ENCODE measurements at places on chromosomes 2 and 18.

- no peak for DNase-seq
Observed at GRCh38 chr2:146131785-146132184, 1611.9 kb upstream of the ZEB2 start.

GRCh38 chr2:172834881-172835280 is 99.2 kb downstream of the RAPGEF4 start:
- DNase-seq: no peak

DNA sequence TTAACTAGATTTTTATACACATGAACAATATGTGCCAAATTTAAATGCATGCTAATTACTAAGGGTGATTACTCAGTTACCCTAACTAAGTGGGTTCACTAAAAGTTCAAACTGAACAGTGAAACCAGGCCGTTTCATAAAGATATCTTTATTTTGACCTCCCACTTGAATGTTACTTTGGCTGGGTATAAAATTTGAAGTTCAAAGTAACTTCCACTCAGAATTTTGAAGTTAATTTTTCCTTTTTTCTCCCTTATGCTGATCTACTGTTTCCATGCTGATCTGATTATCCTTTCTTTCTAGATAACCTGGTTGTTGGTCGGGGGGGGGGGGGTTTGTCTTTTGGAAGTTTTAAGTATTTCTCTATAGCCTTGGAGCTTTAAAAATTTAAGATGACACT is 25.5 kb upstream of the MAP4K4 start:
- DNase-seq: no peak

DNA sequence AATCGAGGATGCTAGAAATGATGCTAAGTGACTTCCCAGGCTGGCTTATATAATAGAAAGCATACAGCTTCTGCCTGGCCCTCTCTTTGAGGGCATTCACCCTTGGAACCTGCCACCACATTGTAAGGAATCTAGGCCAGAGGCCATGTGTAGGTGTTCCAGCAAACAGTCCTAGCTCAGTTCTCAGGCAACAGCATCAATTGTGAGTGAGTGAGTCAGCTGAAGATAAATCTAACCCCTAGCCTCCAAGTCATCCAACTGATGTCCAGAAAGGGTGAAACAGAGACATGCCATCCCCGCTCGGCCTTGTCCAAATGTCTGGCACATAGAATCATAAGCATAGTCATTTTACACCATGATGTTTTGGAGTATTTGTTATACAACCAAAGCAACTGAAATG is 324.3 kb upstream of the KLHL14 start:
- no peak for DNase-seq

GRCh38 chr2:207938886-207939285 is 86.4 kb downstream of the PLEKHM3 start:
- no peak for DNase-seq

DNA sequence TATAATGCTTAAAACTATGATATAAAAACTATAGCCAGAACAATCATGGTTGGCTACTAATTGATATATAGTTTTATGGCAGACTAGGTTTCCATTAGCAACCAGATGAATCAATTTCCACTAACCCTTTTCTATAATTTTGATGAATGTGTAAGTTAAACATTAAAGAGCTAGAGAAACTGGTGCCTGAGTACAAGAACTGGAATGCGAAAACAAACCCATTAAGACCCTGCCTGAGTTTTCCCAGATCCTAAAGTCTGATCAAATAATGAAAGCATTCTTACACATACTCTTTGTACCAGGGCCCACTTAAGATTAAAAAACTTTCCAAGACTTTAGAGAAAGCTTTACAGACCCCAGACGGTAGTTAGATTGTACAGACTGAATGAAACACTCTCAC is 21.3 kb downstream of the MRPL19 start:
- no peak for DNase-seq

DNA sequence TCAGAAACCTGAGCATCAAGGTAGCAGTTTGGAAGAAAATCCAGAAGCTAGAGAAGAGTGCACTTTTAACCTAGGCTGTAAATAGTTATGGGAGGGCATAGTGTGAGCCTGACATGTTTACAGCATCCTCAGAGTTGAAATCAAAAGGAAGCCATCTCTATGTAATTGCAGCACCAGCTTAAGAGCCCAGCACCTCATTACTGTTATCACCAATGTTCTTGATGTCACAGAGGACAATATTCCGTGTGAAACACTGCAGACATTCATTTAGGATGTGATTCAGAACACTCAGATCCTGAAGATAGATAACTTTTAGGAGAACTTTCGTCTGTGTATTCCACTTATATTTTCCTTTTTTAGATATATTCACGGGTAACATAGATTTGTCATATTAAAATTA is 48.1 kb downstream of the FBXO36 start:
- no peak for DNase-seq

GRCh38 chr2:176613323-176613987 is 344.2 kb downstream of the MTX2 start:
- no peak for DNase-seq

GRCh38 chr2:167637741-167638140 is 609.7 kb downstream of the STK39 start:
- no peak for DNase-seq

- no peak for DNase-seq
Observed at GRCh38 chr2:188576651-188577050, 285.0 kb downstream of the GULP1 start.

DNA sequence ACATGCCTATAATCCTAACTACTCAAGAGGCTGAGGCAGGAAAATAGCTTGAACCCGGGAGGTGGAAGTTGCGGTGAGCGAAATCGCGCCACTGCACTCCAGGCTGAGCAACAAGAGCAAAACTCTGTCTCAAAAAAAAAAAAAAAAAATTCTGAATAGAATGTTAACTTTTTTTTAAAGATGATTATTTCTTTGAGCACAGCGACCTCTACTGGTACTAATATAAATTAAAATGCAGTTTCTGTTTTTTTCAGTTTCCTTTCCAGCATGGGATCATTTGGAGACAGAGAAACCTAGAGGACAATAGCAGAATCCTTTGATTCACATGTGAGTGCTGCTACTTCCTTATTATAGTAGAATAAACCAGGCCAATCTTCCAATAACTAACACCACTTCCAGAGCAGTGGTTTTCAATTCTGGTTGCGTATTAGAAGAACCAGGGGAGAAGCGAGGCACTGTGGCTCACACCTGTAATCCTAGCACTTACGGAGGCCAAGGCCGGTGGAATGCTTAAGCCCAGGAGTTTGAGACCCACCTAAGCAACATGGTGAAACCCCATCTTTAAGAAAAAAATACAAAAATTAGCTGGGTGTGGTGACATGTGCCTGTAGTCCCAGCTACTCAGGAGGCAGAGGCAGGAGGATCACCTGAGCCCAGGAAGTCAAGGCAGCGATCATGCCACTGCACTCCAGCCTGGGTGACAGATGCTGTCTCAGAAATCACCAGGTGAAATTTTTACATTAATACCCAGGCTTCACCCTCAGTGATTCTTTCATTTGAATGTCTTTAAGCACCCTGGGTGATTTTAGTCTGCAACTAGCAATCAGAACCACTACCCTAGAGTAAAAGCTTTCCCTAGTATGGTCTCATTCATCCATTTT is 10.1 kb downstream of the SRSF7 start:
- DNase-seq: no peak

GRCh38 chr2:12718015-12718671 is 1.4 kb downstream of the TRIB2 start:
- peak; percentile 9 for DNase-seq

DNA sequence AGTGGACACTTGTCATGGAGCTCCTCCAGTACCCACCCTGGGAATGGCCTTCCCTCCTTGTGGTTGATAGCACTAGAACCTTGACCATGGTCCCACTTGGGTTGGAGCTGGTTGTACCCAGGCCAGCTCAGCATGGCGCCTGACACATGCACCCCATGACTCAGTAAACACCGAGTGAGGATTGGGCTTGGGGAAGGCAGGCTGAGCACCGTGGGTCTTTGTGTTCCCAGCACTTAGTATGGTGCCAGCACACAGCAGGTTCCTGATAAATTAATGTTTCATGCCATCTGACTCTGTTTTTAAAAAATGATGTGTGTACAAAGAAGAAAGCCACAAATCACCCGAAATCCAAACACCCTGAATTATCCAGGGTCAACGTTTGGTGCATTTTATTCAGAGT is 69.8 kb downstream of the CIB4 start:
- no peak for DNase-seq

GRCh38 chr18:35005963-35006577 is 35.1 kb upstream of the MAPRE2 start:
- DNase-seq: no peak

- no peak for DNase-seq
Observed at GRCh38 chr2:169260246-169260645, 102.1 kb downstream of the LRP2 start.

DNA sequence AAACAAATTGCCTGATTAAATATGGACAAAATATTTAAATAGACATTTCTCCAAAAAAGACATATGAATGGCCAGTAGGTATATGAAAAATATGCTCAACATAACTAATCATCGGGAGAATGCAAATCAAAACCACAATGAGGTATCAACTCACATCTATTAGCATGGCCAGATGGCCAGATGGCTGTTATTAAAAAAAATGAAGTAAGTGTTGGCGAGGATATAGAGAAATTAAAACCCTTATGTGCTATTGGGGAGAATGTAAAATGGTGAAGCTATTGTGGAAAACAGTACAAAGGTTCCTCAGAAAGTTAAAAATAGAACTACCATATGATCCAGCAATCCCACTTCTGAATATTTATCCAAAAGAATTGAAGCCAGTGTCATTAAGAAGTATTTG is 272.3 kb upstream of the ZNF804A start:
- DNase-seq: no peak

DNA sequence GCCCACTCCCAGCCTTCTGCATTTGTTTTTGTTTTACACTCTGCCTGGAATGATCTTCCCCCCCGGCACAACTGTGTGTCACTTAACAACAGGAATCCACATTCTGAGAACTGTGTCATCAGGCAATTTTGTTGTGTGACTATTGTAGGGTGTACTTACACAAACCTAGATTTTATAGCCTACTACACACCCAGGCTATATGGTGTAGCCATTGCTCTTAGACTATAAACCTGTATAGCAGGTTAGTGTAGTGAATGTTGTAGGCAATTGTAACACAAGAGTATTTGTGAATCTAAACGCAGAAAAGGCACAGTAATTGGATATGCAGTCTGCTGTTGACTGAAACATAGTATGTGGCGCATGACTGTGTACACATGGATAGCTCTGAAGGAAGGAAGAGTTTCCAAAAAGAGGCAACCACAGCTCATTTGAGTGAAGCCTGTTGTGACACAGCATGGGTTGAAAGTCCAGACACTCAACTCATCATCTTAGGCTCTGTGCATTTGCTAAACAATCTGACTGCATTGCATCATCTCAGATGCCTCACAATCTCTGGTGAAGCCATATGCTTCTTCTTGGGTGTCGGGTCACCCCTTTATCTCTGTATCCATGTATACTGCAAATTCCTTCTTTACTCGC is 506.6 kb upstream of the SPHKAP start:
- DNase-seq: no peak

DNA sequence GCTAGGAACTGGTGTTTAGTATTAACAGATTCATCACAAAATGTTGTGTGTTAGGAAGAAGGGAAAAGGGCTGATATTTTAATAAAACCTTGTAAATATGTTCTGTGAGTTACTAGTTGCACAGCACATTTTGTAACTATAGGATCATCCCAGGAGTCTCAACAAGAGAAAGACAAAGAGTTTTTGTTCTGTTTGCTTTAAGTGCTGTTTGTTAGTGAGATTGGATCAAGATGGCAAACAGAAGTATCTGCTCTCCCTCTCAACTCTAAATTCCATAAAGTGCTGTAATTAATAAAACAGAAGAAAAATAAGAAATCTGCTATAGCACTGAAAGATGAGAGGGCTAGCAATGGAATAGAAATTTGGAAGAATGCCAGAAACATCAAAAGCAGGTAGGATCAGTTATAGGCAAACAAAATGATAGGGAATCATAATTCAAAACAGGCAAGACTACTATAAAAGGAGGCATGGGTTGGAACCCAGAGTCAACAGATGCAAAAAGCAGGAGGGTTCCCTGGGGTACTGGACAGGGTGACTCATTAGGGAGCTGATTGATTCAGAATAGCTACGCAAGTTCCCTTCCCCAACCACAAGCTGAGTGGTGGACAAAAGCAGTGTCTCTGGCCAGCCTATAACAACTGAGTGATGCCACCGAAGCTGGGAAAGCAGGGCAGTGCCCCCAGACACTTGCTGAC is 75.8 kb downstream of the DYNC1I2 start:
- no peak for DNase-seq

GRCh38 chr2:40147360-40147759 is 304.5 kb downstream of the SLC8A1 start:
- no peak for DNase-seq

DNA sequence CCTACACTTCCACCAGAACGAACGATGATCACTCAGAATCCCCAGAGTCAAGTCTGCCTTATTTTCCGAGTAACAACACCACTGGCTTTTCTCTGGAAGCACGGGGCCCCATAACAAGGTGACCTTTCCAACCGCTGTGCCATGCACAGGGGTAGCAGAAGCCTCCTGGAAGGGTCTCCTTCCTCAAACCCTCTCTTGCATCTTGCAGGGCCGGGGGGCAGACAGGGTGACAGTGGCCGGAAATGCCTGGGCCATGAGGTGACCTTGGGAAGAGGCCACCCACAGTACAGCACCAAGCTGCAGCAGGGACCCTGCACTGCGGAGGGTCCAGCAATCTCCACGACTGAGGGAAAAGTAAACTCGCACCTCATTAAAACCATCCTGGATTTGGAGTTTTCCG is 108.5 kb downstream of the PXDN start:
- no peak for DNase-seq

- DNase-seq: no peak
Observed at GRCh38 chr2:231186325-231186724, 12.1 kb upstream of the ARMC9 start.

- no peak for DNase-seq
Observed at GRCh38 chr18:56844556-56844955, 193.4 kb downstream of the WDR7 start.

DNA sequence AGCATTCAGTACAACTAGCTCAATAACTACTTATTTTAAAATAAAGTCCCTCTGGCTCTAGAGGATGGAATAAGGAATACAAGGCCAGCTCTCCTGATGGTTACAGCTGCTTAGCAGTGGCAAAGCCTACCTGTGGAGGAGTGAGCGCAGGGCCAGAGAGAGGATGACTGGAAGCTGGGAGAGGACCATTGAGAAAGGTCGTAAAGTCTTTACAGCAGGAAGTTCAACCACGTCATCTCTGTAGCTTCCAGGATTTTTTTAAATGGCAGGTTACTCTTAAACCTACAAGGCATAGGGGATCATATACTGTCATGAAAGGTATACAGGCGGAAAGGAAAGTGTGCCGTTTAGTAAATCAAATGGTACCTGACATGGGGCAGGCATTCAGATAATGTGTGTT is 26.3 kb downstream of the ANXA4 start:
- DNase-seq: no peak

- no peak for DNase-seq
Observed at GRCh38 chr2:162092658-162093556, 18.9 kb upstream of the DPP4 start.

Measured in activated CD8-positive, alpha-beta memory T cell treated with anti-CD3 and anti-CD28 coated beads for 1 hour (primary cell).